ENCODE measurements at places on chromosomes 11 and 22.
A peak's percentile ranks its signal among the peaks of the same experiment; 100 is the strongest.

DNA sequence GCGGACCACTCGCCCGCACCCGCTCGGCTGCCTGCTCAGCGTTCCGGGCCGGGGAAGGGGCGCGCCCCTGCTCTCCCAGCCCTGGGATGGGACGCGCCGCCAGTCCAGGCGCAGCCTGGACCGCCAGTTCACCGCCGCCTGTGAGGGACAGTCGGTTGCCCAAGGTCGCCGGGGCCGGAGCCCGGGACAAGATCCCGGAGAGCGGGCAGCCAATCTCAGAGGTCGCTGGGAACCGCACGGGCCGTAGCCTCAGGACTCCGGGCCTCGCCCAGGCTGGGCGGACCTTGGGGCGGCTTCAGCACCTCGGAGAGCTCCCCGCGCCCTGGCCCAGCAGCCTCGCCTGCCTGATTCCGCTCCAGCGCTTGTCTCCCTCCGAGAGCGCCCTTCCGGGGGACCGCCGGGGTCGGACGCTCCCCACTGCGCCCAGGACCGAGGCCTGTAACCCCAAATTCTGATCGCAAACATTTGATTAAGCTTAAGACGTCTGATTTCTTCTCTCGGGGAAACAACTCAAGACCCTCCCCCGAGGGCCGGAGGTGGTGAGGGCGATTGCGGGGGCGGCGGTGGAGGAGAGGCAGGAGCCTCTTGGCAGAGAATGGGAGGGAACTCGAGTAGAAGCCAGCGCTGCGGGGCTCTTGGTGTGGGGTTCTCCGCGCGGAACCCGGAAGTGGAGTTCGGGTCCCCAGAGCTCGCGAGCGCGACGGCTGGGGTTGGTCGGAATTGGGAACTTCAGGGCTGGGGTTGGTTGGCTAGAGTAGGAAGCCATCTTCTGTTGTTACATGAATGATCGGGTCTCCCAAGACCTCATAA lies 1.1 kb upstream of the CHRM4 start:
- DNase-seq, result peak; percentile 82

DNA sequence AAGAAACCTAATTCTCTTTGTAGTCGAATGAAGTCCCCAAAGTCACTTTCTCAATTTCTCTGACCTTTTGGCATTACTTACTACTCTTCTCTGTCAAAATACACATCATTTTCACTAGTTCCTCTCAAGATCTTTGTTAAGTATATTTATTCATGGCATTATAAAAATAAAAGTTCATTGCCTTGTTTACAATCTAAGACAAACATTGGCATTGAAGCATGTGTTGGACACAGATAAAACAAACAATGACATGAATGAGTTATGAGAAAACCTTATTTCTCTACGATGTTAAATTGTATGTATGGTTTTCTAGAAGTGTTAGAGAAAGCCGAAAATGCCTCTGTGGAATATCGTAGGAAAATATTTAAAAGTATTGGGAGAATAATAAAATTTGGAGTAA lies 8.6 kb upstream of the OR51G1 start:
- DNase-seq, result no peak

DNA sequence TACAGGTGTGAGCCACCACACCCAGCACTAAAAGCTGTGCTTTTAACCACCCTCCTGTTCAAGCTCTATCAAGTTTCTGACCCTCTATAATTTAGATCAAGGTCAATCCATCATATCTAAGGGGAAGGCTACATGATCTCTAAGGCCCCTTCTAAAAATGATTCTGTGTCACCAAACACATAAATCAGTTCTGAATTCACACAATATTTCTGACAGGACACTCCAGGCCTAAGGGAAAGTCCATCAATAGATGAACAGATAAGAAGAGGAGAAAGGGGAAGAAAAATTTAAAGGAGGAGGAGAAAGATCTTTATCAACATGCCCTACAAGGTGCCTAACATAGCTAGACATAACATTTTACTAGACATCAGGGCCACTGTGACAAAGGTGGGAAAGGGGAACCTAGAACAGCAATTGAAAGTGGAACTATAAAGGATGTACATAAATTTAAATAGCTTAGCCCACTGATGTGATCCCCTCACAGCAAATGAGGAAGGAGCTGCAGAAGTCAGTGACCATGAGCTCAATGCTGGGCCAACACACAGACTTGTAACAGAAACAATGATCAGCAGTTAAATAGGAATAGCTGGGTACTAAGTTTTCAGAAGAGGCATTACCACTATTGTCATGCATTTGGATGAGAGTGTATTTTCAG lies 4.7 kb downstream of the PRCP start:
- no peak for DNase-seq

GRCh38 chr11:27239305-27239942 lies 123.6 kb downstream of the CCDC34 start:
- no peak for DNase-seq

- no peak for DNase-seq
Observed at GRCh38 chr11:12770435-12770834, 96.2 kb downstream of the TEAD1 start.

GRCh38 chr11:16986434-16987204 lies 27.6 kb downstream of the PLEKHA7 start:
- DNase-seq, result peak; percentile 58

DNA sequence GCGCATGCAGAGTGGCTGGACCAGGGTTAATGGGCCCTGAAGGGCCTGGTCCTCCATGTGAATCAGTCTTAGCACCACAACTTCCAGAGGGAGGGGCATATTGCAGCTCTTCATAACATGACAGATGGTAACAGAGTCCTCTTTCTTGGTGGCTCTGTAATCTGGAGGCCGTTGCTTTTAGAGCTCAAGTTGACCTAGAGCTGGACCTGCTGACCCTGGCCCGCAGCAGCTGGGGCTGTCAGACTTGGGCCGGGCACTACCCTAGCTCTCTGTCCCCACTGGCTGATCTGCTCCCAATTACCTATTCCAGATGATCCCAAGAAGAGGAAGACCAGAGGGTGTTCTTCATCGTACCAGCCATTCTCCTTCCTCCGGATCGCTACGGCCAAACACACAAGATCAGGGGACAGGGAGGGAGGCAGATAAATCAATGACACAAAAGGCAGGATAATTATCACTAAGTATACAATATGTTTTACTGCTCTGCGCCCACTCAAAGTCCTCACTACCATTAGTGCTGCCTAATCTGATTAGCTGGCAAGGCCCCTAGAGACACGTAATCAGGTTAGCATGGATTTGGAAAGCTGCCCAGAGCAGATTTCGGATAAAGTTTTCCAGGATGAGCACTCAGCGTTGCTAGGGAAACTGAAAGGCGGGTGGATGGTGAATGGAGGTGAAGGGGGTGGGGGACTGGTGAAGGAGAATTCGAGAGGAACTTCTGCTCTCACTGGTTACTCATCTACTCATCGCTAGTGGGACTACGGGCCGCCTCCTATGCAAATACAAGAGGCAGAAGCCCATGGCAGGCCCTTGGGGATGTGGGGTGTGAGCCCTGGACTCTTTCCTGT lies 64.5 kb upstream of the PHOX2A start:
- no peak for DNase-seq

GRCh38 chr11:129574431-129574830 lies 198.8 kb downstream of the BARX2 start:
- DNase-seq, result no peak

- no peak for DNase-seq
Observed at GRCh38 chr22:36874736-36875135, 13.9 kb downstream of the NCF4 start.

DNA sequence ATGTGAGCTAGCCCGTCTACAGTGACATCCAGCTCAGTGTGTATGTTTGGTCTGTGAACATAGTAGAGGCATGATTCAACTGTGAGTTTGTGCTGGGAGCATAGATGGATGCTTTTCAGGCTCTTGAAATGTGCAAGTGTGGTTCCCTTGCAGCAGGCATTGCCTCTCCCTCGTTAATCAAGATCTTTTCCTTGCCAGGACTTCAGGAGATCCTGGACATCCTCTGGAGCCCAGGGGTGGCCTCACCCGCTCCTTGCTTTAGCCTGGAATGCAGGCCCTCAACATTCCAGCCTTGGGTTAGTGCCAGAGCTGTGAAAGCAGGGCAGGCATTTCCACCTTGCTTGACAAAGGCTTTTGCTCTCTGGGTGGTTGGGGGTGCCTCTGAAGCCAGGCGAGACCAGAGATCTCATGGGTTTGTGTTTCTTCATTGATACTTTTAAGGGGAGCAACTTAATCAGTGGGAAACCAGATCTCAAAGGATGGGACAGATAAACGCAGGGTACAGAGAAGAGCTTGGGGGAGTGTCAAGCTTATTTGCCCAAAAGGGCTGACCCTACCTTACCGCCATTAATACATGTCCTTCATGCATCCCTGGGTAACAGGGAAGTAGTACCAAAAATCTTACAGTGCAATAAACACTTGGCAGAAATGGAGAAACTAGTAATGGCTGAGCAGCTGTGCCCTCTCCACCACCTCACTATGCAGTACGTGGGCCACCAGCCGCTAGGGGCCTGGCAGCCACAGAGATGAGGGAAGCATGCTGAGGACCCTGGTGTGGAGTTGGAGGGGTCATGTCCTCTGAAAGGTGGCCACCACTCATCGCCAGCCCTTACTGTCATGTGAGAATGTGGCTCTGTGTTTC lies 72.1 kb downstream of the PTPRJ start:
- DNase-seq, result no peak

GRCh38 chr11:130451231-130452019 lies 3.0 kb downstream of the ADAMTS15 start:
- no peak for DNase-seq

- DNase-seq, result no peak
Observed at GRCh38 chr11:126861796-126862459, 138.6 kb downstream of the KIRREL3 start.

DNA sequence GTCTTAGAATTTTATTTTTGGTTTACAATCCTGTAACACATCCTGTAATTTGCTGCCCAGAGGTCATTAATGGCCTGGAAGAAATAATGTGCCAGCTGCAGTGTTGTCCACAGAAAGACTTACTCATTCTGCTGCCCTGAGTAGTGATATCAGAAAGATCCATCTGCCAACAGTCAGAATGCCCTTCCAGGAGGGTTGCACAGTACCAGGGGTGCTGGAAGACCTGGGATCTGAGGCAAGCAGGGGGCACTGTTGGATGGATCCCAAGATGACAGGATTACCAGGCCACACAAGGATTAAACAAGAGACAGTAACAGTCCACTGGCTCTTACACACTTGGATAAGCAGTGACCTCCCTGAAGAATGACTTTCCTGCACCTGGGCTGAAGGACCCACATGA lies 93.8 kb upstream of the TOP3B start:
- DNase-seq, result no peak

GRCh38 chr11:127135256-127135655 lies 134.7 kb upstream of the KIRREL3 start:
- no peak for DNase-seq

GRCh38 chr22:17366830-17367229 lies 2.4 kb upstream of the CECR2 start:
- DNase-seq, result peak; percentile 57

DNA sequence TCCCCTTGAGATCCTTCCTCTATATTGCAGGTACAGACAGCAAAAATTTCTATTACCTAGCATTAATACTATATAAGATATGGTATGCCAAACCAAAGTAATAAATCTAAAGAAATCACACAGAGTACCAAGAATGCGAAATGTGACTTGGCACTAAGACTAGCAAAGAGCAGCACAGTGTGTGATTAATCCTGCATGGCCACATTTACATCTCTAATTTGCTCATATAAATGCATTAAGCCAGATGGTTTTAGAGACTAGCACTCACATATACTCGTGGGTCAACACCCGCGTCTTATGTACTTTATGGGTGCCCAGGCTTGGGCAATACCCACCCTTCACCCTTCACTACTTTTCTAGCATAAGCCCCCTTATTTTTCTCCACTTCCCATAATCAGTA lies 213.2 kb downstream of the TTC28 start:
- no peak for DNase-seq

DNA sequence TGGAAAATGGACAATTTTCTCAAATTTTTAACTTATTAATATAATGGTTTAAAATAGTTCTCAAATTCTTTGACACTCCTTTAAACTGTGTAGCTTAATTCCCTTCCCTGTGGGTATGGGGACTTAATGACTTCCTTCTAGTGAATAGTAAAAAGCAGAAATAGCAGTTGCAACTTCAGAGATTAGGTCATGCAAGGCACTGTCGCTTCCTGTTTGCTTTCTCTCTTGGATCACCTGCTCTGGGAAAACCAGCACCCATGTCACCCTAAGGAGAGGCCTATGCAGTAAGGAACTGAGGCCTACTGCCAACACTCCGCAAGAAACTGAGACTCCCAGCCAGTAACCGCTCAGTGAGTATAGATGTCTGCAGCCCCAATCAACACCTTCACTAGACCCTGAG lies 5.5 kb upstream of the PANX3 start:
- DNase-seq, result no peak

GRCh38 chr22:44609400-44609988 lies 92.5 kb upstream of the PRR5 start:
- DNase-seq, result no peak

DNA sequence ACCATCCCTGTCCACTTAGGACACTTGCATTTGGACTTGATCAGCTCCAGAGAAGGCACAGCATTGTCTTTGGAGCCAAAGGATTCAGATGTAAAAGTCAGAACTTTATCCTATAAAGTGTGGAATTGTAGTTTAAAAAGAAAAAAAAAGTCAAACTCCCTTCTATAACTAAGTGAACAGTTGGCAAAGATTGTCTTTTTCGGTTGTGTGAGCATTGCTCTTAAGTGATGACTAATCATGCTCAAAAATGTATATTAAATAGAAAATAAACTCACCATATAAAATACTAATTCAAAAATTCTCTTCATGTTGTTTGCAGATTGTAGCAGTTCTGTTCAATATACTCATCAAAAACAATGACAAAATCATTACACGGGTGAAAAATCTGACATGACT lies 93.8 kb downstream of the ETS1 start:
- DNase-seq, result no peak

DNA sequence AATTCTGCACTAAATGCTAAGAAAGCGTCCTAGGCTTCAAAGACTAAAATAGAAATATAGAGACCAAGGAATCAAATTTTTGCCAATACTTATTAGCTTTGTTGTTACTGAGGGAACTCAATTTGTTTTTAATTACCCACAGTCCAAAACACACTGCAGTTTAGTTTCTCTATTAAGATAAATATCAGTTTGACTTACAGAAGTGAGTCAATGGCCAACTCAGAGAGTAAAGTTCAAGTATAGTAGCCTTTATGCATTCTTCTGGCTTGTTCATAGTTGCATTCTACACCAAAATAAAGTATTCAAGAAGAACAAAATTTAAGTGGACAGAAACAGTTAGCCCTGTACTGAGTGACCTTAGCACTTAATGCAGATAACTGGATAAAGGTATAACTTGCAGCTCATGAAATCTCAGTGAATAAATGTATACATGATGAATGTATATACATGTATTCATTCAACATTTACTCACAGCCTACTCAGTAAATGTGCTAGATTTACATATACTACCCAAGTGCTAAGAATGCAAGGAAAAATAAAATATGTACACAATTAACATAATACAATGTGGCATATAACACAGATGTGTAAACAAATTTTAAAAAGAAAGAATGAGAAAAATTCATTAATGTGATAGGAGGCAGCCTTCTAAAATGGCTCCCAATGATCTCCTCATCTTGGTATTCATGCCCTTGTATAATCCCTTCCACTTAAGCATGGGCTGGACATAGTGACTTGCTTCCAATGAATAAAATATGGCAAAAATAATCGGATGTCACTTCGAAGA lies 9.7 kb upstream of the RNF141 start:
- no peak for DNase-seq

- no peak for DNase-seq
Observed at GRCh38 chr11:97862021-97862420, 1158.7 kb upstream of the CNTN5 start.

- DNase-seq, result no peak
Observed at GRCh38 chr11:62880231-62880802, 379 bp upstream of the SLC3A2 start.
